Skeletal muscle tissue (tissue), 5 donors: ENCODE measurements at places on chromosomes 2 and 18. TPM values are rescaled to one million over a fixed set of nuclear protein-coding genes. Genes with fewer than 3 reads are reported as not detected.

Gene REEP1
- 24.0 TPM for total RNA-seq

Gene UNC80
- total RNA-seq = 2.1 TPM

Gene ADAM17
- 20.4 TPM for total RNA-seq

Gene ACVR1
- total RNA-seq = 18.8 TPM

Gene COL5A2
- 404 TPM for total RNA-seq

Gene CAPN14
- not detected for total RNA-seq

Gene WNT10A
- total RNA-seq = not detected

Gene GPR39
- total RNA-seq = 1.6 TPM

Gene CHRND
- 32.9 TPM for total RNA-seq

Gene SPP2
- total RNA-seq = not detected

Gene EFEMP1
- total RNA-seq = 18.3 TPM
